ENCODE measurements at places on chromosomes 13 and 19.
A peak's percentile ranks its signal among the peaks of the same experiment; 100 is the strongest.

DNA sequence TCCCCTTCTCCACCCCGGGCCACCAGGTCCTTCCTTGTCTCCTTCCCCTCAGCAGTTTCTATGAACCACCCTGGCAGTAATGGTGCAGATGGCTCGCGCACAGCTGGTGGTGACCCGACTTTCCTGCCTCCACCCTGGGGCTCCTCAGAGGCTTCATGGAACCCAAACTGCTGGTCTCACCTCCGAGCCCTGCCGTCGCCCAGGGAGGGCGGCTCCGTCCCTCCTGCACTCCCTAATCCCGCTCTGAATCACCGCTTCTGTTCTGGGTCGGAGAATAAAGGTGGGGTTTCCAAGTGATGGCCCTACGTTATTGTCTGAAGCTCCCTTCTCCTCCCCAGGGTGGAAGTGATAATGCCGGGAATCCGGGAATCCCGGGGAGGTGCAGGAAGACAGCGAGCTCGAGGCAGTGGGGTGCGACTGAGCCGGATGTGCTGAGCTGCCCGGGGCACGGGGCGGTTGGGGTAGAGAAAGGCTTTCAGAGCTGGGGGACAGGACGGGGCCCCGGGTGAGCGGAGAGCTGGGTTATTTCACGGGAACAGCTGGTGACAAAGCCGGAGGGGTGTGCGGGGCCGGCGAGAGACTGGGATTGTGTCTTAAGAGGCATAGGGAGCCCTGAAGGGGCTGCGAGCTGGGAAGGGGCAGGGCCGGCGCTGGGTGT is 711 bp downstream of the FUT2 start:
- DNase-seq = no peak

GRCh38 chr13:47908197-47908902 is 92.7 kb downstream of the SUCLA2 start:
- peak; percentile 28 for DNase-seq

GRCh38 chr13:36353001-36353400 is 6.8 kb upstream of the SPART start:
- no peak for DNase-seq

- DNase-seq = no peak
Measured at GRCh38 chr13:110641055-110642015, 26.0 kb downstream of the NAXD start.

DNA sequence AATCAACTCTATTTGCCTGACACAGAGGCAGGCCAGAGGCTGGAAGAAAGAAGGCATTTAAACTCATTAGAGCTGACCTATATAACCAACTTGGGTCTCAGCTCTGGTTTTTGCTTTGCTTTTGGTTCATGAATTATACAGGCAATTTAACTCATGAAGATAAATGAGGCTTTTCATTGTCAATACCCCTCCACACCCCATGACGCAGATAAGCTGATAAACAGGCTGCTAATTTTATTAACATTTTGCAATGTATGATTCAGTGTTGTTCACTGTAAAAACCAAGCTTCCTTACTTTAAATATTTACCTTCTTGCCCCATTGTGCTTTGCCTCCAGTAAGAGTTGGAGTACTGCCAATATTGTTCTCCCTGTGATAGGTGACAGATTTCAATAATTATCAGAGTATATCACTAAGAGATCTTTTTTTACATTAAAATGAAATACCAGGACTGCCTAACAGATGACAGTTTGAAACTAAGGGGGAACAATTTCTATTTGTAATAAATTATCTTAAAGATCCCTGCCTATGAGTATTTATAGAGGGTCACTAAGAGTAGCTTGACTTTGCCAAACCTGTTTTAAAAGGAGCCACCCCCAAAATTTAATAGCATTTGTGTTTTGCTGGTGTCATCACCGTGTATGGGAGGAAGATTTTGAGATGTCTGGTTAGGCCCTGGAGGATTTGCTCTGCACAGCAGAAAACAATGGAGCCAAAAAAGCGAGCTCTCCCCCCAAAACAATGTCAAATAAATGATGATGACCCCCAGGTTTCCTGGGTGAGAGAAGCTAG is 472.7 kb upstream of the NBEA start:
- DNase-seq = no peak

- no peak for DNase-seq
Measured at GRCh38 chr13:43008596-43008995, 14.8 kb upstream of the DNAJC15 start.

GRCh38 chr19:35822579-35822978 is 9.9 kb upstream of the PRODH2 start:
- no peak for DNase-seq

- DNase-seq = no peak
Measured at GRCh38 chr19:51431124-51431523, 13.7 kb upstream of the SIGLEC10 start.

DNA sequence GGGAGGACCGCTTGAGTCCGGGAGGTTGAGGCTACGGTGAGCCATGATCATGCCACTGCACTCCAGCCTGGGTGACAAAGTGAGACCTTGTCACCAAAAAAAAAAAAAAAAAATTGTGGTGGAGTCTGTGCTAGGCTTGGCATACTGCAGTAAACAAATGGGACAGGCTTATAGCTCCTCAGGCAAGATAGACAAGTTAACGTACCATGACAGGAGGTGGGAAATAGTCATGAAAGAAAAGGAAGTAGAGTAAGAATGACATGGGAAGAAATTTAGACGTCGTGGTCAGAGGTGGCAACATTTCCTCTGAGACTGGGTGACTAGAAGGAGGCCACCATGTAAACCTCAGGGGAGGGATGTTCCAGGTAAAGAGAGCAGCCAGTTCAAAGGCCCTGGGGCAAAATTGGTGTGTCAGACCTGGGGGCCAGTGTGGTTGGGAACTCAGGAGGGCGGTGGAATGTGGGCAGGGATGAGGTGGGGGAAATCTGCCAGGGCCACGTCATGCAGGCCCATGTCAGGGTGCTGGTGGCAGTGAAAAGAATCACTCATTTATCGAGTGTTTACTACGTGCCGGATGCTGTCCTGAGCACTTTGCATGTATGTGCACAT is 5.6 kb downstream of the SNRPA start:
- peak; percentile 25 for DNase-seq

GRCh38 chr19:52703917-52704316 is 30.9 kb downstream of the ZNF611 start:
- no peak for DNase-seq

- DNase-seq = no peak
Measured at GRCh38 chr13:111323549-111323948, 3.1 kb downstream of the TEX29 start.

DNA sequence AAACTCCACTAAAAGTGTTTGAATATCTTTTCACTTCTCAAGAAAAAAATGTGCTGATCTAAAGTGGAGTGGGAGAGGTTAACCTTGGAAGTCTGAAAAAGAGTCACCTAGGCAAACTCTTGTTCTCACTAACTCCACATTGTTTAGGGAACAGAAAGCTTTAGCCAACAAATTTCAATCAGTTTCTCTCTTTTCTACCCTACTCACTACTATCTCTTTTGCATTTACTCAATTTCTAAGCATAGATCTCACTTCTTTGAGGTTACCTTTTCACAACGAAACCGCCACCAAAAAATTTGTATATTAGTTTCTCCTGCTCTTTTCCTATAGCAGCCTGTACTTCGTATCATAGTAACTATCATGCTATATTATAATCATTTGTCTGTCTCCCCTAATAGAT is 6.3 kb downstream of the NHLRC3 start:
- no peak for DNase-seq

- DNase-seq = no peak
Measured at GRCh38 chr19:4647676-4648644, 8.6 kb downstream of the TNFAIP8L1 start.

- DNase-seq = no peak
Measured at GRCh38 chr19:13610039-13610691, 103.9 kb upstream of the CACNA1A start.

DNA sequence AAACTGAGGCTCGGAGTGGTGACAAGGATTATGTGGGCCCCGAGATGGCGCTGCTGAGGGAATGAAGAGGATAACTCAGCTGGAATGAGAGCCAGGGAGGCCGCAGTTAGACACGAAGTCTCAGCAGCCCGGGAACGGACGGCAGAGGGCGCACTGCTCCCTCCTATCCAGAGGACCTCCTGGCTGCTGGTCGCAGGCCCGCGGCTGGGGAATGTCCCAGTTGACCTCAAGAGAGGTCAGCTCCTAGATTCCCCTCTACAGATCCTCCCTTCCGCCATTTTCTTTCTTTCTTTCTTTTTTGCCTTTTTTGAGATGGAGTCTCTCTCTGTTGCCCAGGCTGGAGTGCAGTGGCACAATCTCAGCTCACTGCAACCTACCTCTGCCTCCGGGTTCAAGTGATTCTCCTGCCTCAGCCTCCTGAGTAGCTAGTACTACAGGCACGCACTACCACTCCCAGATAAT is 24.1 kb upstream of the ASPDH start:
- peak; percentile 55 for DNase-seq

- no peak for DNase-seq
Measured at GRCh38 chr19:12155324-12155860, 1.1 kb downstream of the ZNF625 start.

DNA sequence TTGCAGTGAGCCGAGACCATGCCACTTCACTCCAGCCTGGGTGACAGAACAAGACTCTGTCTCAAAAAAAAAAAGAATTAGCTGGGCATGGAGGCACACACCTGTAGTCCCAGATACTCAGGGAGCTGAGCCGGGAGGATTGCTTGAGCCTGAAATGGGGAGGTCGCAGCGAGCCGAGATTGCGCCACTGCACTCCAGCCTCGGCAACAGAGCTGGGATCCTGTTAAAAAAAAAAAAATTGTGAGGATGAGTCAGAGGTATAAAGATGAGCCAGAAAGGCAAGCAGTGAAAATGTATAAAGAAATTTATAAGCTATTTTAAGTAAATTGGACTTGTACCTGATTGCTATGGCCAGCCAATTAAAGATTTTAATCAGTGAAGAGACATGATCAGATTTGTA is 21.1 kb downstream of the KBTBD6 start:
- no peak for DNase-seq

- DNase-seq = no peak
Measured at GRCh38 chr13:113295776-113296175, 1.3 kb upstream of the LAMP1 start.

DNA sequence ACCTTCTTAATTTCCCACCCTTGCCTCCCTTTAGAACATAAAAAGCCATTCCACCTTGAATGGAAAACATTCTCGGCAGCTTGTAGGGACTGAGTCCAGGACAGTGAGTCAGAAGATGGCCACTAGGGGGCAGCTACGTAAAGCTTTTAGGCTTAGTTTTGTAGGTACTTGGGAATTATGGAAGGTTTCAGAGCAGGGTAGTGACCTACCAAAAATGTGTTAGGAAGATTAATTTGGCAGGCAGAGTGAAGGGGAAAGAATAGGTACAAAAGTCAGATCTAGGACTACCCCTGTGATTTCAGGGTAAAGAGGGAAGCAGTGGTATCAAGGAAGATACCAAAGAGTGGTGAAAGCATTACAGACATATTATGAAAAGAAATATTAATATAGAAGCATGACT is 198.4 kb downstream of the NDFIP2 start:
- DNase-seq = no peak

GRCh38 chr19:15448044-15448777 is 1.5 kb downstream of the WIZ start:
- DNase-seq = no peak

- no peak for DNase-seq
Measured at GRCh38 chr19:34493038-34493648, 11.6 kb downstream of the WTIP start.

GRCh38 chr13:99382428-99383133 is 75.4 kb upstream of the GPR183 start:
- no peak for DNase-seq

- DNase-seq = no peak
Measured at GRCh38 chr13:25084096-25084495, 11.8 kb upstream of the PABPC3 start.

DNA sequence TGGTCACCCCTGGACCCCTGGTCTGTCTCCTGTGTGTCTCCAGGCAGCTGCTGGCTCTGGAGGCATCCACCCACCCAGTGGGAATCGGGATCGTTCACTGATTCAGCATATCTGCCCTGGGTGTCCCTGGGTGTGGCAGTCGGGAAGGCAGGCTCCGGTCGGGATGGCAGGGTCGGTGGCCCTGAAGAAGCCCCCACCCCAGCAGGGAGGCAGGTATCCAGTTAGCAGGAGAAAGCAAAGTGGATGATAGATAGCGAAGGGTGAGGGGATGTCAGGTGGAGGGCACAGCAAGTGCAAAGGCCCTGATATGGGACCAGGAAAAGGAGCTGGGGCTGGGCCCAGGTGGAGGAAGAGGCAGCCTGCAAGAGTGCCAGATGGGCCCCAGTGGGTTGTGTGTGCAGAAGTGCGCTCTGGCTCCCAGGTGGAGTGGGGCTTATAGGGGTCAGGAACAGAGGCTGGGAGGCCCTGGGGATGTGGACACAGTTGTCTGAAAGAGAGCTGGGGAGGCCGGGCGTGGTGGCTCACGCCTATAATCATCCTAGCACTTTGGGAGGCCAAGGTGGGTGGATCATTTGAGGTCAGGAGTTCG is 2.3 kb downstream of the SSBP4 start:
- DNase-seq = no peak

GRCh38 chr19:44574186-44574950 is 39.0 kb upstream of the IGSF23 start:
- DNase-seq = no peak

DNA sequence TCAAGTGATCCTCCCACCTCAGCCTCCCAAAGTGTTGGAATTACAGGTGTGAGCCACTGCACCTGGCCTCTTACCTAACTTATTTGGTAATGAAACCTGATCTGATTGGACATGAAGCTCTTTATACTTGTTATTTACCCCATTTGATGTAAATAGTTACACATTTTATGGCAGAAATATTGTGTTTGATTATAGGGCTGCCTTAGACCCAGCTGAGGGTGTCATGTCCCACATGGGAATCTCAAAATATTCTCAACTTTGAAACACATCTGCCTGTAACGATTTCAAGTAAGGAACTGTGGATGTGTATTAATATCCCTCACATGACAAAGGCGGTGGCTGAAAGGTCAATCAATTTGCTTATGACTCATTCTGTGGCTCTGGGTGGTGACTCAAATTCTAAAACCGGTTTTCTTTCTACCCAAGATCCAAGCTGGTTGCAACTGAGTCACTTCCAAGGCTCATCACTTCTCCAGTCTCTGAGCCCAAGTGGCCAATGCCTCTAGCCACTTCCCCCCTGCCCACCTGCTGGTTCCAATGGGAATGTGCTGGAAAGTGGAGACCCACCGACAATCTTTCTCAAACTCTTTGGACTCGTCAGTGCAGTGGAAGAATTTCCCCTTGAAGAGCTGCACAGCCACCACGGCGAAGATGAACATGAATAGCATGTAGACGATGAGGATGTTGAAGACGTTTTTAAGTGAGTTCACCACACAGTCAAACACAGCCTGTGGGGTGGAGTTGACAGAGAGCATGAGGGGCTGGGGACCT is 110.9 kb downstream of the IER2 start:
- DNase-seq = no peak

- DNase-seq = no peak
Measured at GRCh38 chr19:12596485-12596884, 14.1 kb downstream of the ZNF490 start.

- DNase-seq = no peak
Measured at GRCh38 chr13:109055850-109056249, 426.4 kb downstream of the MYO16 start.
